ENCODE measurements at places on chromosomes 6 and 20.

DNA sequence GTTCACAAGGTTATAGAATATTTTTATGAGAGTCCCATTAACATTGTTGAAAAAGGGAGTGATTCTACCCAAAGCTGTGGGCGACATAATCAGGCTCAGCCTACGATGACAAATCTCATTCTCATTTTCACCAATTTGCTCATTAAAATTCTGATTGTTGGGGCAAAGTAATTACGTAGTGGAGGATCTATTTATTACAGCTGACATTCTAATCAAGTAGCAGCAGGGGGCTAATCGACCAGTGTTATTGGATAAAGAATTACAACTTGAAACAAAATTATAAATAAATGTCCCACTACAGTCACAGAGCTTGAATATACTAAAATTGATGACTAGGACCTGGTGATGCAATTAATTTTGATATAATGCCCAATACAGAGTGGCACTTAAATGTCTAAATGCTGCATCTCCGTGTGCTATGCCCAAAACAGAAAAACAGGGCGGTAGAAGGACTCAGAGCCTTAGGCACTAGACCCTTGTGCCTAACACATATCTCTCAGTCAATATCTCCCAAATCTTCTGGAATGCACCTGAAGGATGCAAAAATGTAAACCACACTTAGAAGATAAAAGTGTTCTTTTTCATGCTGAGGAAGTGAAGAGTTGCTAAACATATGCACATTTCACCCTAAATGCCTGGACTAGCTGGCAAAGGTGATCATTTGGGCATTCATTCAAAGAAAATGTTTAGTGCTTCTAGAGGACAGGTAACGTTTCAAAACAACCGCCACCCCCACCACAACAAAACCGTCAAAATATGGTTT lies 88.3 kb downstream of the CD24 start:
- no peak for DNase-seq

DNA sequence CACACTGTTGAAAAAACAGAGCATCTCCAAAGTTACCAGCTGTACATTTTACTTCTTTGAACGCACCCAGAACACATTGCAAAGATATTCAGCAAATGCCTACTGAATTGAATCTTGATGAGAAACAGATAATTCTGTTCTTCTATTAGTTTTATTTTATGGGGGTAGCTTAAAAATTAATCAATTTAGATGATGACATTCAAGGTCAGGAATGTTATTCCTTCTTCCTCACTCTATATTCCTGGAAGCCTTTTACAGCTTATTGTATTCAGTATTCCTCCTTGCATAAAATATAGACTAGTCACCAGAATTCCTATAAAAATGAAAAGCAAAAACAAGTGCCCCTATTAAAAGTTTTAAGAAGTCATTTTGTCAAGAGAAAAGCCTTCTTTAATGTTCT lies 21.4 kb upstream of the GMDS start:
- DNase-seq: no peak

DNA sequence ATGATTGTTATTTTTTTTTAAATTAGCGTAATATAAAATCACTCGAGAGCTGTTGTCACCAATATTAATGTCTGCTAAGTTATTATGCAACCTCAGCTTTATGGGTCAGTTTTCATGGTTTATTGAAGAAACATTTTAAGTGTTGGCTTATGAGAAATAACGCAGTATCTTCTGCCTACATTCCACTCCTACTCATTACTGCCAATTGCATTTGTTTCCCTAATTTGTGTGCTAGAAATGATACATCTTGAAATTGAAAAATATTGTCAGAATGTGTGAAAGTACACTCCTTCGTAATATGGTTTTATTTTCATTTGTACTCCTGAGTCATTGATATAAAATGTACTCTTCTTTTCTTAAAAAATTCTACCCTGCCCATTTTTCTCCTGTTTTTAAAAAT lies 333.3 kb upstream of the HSF2 start:
- DNase-seq: no peak

DNA sequence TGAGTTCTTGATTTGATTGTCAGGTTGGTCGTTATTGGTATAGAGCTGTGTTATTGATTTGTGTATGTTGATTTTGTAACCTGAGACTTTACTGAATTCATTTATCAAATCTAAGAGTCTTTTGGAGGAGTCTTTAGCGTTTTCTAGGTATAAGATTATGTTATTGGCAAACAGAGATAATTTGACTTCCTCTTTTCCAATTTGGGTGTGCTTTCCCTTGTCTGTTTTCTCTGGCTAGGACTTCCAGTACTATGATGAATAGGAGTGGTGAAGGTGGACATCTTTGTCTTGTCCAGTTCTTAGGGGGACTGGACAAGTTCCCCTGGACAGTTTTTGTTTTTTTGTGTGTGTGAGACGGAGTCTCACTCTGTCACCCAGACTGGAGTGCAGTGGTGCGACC lies 17.4 kb downstream of the HLA-DOA start:
- no peak for DNase-seq

- no peak for DNase-seq
These were observed 36.1 kb downstream of the NUS1 start for GRCh38 chr6:117711369-117711768.

Measured in stimulated activated CD4-positive, alpha-beta T cell treated with anti-CD3 and anti-CD28 coated beads, Interleukin-15, amount 100 ng/mL, for 48 hours (primary cell).